Heart left ventricle (tissue), 16 donors: ENCODE measurements at places on chromosomes 5 and 9. TPM values are rescaled to one million over a fixed set of nuclear protein-coding genes. Genes with fewer than 3 reads are reported as not detected.

KIAA1958 gene
- polyA plus RNA-seq = 2.6 TPM

HAVCR1 gene
- polyA plus RNA-seq = not detected

DOCK8 gene
- 1.3 TPM for polyA plus RNA-seq

ITGA2 gene
- polyA plus RNA-seq = 0.23 TPM

DNA sequence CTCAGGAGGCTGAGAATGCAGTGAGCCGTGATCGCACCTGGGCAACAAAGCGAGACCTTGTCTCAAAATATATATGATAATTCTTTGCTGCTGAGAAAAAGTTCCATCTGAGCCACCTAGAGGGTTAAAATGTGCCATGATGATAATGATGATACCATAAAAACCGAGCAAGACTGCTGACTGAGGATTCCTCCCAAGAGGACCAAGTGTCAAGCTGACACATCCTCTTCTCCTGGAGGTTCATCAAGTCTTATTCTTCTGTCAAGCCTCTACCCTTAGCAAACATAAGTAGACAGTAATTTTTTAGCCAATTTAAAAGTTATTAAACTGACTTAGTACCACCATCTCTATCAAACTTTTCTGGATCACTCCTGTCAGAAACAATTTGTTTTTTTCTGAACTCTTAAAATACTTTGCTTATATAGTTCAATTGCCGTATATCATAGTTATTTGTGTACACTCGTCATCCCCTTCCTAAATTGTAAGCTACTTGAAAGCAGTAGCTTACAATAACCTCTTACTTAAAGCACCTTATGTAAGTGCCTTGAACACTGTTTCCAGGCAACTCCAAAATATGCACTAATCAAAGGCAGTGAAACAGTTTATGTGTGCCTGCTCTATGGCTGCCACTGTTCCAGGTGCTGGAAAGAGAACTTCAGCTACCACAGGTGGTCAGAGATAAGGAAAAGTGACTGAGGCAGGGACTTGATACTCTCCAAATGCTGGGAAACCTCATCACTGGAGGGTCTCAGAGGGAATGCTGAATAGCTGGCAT, 57.4 kb downstream of the SCAI start:
- DNase-seq = no peak

DNA sequence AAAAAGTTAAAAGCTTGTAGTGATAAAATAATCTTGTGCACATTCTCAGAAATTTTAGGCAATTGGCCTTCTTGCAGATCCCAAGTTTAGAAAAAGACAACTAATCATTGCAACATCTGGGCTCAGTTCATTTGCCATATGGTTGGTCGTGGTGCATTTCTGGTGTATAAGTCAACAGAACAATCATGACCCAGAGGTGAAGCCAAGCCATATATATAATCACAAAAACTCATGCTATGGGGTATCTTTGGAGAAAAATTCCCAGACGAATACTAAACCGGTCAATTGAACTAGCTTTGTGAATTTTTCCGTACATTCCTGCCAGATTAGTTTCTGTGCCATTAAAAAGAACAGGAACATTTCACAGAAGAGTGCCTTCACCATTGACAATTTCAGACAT, 50.3 kb downstream of the FYB1 start:
- no peak for DNase-seq

GRCh38 chr5:134500699-134501430, 24.6 kb upstream of the JADE2 start:
- DNase-seq = no peak

GRCh38 chr9:98873951-98874371, 66.5 kb downstream of the GALNT12 start:
- peak; percentile 74 for DNase-seq

- no peak for DNase-seq
Observed at GRCh38 chr5:86649832-86650505, 32.2 kb downstream of the COX7C start.

DNA sequence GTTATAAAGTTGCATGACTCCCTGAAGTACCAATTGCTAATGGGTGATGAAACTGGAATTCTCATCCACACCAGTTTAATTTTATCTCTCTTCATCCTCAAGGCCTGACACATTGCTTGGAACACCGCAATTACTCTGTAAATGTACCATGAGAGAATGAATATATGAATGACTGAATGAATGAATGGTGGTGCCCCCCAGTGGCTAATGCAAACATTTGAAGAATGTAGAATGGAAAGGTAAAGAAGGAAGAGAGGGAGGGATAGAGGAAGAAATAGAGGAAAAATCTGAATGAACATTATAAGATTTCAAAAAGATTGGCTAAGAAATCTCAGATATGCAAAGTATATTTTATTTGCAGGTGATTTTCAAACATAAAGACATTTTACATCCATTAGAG, 13.1 kb downstream of the PAPPA start:
- no peak for DNase-seq
